ENCODE measurements at places on chromosomes 11 and 22.

- no peak for DNase-seq
Measured at GRCh38 chr11:3155691-3156258, 9.3 kb downstream of the OSBPL5 start.

DNA sequence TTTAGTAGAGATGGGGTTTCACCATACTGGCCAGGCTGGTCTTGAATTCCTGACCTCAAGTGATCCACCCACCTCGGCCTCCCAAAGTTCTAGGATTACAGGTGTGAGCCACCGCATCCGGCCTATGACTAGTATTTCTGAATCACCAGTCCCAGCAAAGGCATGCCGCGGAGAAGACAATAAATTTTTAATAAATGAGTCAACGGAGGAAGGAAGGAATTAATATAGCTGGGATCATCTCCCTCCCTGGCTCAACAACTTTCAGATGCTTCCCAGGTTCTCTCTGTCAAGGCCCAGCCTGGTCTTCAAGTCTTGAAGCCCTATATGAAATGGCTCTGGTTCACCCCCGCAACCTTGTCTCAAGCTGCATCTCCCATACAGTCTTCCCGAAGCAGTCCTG is 45.7 kb downstream of the CYTH4 start:
- DNase-seq = no peak

- no peak for DNase-seq
Measured at GRCh38 chr11:65320386-65321075, 5.9 kb downstream of the CDC42EP2 start.

GRCh38 chr11:6111673-6112072 is 4.2 kb downstream of the OR56B4 start:
- DNase-seq = no peak

- DNase-seq = no peak
Measured at GRCh38 chr11:128937480-128937879, 5.2 kb downstream of the TP53AIP1 start.

DNA sequence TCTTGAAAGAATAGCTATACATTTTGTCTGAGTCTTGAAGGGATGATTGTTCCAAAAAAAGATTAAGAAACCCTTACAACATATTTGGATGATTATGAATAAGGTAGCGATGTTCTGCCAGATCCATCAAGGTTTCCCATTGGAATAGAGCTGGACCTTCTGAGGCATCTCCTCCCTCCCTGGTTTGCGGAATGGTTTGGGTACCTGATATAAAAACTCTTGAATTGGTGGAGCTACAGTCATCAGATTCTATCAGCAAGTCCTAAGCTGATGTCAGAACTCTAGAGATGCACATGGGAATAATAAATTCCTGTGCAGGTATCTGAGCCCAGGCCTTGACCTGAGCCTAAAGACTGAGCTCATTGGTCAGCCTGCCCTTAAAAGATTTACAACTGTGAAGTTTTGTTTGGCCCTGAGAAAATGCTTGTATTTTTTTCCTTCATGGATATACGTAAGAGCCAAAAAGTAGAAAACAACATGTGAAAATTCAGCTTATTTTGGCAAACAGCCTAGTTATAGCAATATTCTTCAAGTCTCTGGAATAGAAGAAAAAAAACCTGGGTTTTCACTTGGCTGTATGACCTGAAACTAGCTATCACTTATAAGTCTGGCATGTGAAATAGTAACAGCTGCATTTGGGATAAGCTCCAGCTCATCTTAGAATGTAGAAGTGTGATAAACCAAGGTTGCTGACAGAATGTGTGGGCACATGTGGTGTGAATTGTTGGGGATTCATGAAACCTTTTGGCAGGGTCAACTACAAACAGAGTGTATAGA is 265.7 kb upstream of the CTSC start:
- no peak for DNase-seq

GRCh38 chr11:65404638-65405339 is 17.8 kb upstream of the NEAT1 start:
- no peak for DNase-seq

DNA sequence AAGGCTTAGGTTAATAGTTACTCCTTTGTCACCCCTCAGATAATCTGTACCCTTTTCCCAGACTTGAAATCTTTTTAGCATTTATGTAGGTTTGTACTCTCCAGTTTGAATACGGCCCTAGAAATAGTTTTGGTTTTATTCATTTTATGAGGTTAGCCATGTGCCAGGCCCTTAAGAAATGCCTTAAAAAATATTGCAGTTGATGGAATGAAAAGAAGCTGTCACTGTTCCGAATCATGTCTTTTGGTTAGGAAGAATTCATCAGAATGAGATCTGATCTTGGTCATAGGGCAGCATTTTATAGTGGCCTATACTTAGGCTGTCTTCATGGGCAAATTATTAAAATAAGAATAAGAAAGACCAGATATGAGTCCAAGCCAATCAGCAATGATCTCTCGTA is 14.8 kb upstream of the PRSS23 start:
- DNase-seq = no peak

DNA sequence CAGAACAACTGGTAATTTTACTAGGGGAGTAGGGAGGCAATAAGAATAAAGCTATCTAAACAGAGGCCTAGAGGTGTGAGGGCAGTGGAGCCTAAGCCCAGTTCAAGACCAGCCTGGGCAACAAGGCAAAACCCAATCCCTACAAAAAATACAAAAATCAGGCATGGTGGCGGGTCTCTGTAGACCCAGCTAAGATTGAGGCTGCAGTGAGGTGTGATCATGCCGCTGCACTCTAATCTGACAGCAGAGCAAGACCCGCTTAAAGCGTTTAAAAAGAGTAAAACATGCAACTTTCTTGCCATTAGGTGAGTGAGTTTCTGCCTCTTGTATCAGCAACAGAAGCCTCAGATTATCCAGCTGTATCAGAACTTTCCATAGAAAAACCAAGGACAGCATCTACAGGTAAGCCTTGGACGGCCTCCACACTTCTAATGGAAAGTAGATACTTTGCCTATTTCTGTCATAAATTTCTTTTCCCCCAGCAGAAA is 12.1 kb downstream of the TAF1D start:
- no peak for DNase-seq

DNA sequence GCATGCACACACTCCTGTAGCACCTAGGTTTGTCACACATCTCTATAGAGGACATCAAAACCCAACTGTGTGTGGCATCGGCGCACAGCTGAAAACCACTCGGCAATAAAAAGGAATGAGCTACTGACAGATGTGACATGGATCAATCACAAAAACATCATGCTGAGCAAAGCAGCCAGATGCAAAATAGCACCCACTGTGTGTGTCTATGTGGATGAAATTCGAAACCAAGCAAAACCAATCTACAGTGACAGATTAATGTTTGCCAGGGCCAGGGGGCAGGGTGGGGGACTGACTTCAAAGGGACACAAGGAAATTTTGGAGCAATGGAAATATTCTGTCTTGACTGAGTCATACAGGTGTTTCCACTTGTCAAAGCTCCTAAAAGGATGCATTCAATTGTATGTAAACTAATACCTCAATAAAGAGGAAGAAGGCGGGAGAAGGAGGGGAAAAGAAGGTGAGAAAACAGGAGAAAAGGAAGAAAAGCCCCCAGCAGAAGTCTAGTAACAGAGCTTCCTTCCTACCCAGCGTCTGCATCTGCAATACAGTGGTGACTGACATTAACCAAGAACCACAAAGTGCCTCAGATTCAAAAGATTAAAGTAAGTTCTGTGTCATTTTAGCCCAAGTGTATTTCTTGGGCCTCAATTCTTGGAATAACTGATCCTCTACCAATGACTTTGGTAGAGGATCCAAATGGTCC is 49.8 kb downstream of the PACSIN2 start:
- no peak for DNase-seq

DNA sequence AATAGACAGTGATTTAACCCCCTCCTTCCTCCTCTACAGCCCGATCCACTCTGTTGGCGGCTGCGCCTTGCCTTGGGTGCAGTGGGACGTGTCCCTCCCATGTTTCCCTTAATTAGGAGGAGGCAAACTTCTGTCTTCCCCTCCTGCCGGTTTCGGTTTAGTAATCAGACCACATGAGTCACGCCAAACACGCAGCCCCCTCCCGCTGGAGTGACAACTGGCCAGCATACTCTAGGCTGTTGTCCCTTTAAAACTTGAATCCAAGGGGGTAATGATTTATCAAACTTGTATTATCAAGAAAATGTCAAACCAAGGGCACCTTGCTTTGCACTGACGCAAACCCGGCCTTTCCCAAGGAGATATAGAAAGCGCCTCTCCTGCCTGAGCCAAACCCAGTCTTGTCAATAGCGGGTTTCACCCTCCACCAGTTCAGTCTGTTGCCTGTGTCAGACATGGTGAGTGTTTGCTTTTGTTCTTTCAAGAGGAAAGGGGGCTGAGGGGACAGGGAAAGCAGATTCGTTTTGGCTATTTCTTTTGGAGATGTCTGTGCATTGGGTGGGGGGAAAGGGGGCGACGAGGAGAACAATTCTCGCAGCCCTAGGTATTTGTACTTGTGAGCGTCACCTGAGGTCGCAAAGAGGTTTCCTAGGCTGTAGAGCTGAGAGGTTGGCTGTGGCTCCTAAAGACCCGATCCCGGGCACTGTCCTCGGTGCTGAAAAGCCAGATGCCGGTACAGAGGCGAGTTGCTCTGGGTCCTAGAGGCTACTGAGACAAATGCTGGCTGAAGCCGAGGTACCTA is at the start of gene SLC6A5:
Gene SLC6A5, plus strand, starts transcription at position 388 of the 799 bp plus-strand sequence. Its CDS starts 65 bp downstream, at position 453.
- no peak for DNase-seq

- DNase-seq = no peak
Measured at GRCh38 chr11:1879941-1880720, 11.6 kb downstream of the PRR33 start.

GRCh38 chr11:88179971-88180629 is 4.9 kb upstream of the RAB38 start:
- DNase-seq = no peak

GRCh38 chr22:46802608-46803027 is 40.2 kb downstream of the TBC1D22A start:
- no peak for DNase-seq

- no peak for DNase-seq
Measured at GRCh38 chr11:118259138-118259537, 5.0 kb downstream of the MPZL2 start.

DNA sequence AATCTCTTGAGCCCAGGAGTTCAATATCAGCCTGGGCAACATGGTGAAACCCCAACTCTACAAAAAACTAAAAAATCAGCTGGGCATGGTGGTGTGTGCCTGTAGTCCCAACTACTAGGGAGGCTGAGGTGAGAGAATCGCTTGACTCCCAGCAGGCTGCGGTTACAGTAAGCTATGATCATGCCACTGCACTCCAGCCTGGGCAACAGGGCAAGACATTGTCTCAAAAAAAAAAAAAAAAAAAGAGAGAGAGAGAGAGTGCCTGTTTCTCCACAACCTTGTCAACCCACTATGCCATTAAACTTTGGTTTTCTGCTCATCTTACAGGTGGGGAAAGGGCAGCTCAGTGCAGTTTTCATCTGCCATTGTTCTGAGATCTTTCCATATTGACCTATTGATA is 5.1 kb downstream of the FOLR3 start:
- no peak for DNase-seq
